Activated CD8-positive, alpha-beta T cell treated with anti-CD3 and anti-CD28 coated beads, Interleukin-2, amount 10 ng/mL, durations not matched to agents 7 days and 5 days (primary cell): ENCODE measurements at places on chromosomes 4 and X.

DNA sequence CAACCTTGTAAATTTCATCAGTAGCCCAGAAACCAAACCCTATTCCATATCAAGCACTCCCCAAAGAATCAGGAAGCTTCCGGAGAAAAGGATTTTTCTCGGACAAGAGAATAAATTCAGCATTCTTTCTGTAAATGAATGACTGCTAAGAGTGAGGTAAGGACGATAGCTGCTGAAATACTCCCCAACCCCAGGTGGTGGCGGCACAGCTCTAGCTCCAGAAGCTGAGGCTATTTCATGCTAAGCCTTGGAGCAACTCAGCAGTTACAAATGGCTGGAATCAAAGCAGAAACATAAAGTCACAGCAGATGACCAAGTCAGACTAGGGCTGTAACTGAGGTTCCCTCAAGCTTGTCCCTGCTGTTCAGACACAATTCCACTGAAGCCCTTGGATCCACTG lies 13.9 kb upstream of the PCDH19 start:
- DNase-seq = no peak

GRCh38 chr4:40309250-40309774 lies 25.8 kb upstream of the CHRNA9 start:
- DNase-seq = peak; percentile 95

GRCh38 chr4:14049946-14050345 lies 422.4 kb upstream of the BOD1L1 start:
- no peak for DNase-seq

DNA sequence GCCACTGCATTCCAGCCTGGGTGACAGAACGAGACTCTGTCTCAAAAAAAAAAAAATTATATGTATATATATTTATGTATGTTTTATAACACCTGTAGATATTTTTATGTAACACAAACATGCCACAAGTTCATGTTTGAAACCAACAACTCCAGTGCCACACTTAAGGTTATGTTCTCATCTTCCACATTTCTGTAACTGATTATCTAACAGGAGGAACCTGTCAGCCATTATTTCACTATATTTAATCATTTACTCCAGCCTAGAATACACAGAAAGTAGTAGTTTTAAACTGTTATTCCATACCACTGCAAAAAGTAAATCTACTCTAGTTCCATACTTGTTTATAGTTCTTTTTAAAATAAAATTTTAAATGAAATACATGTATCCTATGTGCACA lies 32.3 kb downstream of the MCUB start:
- DNase-seq = no peak

GRCh38 chr4:77036206-77036605 lies 39.6 kb downstream of the CCNI start:
- no peak for DNase-seq

DNA sequence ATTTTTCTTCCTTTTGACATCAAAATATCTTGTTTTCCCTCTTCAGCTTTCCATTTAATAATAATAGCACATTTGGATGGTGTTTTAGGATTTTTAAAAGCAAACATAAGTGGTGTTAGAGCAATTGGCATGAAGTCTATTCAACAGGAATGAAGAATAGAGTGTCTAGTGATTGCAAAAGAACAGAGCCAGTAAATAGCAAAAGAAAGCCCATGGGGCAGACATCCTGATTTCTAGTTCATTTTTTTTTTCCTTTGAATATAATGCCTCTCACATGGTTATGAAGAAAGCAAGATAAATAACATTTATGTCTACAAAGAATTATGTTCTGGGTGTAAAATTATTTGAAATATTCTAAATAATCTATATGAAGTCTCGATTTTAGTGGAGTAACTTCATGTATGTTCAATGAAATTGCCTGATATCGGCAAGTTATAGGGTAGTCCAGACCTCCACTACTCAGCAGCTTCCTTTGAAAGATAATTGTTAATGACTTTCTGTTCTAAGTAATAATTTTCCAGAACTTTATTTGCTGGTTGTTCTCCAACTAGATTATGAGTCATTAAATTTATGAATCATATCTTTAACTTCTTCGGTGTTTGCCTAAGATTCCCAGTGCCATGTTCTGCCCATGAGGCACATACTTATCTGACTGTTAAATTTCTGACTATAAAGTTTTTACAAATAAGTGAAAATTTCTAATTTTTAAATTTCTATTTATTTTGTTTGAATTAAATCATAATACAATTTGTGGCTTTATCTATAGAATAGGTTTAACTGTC lies 587.9 kb downstream of the TLL1 start:
- no peak for DNase-seq

- no peak for DNase-seq
Measured at GRCh38 chr4:126338548-126338947, 1023.8 kb downstream of the FAT4 start.

DNA sequence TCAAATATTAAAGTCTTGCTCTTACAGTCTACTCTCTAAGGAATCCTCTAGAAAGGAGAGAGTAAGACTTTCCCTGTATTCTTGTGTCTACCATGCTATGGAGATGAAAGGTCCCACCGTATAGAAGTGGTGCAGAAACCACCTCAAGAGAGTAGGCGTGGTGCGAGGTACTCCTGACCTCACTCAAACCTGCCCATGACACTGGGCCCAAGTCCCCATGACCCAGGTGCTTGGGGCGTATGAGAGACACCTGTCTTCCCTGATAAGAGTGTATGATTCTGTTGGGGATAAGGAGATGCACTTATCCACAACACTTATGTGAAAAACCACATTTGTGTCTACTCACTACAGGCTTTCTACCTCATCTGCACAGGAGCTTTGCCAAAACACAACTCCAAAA lies 55.0 kb upstream of the STS start:
- no peak for DNase-seq

GRCh38 chr4:78638337-78639172 lies 87.0 kb downstream of the ANXA3 start:
- DNase-seq = no peak

DNA sequence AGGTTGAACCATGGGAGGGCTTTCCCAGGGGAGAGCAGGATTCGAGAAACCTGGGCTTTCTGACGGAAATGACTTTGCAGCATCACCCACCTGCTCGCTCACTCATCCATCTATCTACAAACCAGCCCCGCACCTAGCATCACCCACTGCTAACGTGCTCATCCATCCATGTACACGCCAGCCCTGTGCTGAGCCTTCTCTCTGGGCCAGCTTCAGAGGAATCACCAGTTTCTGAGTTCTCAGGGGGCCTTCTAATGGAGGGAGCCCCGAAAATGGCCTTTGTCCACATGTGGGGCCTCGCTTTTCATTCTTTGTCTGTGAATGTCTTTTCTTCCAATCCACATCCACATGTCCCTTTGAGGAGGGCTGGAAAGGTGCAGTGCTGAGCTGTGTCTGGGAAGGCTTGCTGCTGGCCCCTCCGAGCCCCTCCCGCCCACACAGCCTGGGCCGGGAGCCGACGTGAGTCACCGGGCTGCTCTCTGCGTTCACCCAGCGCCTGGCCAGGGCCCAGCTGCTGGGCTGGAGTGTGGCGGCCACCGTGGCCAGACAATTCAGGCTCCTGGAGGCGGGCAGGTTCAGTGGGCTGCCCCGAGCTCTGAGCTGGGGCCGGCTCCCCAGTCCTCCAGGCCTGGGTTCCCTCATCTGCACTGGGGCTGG lies 14.7 kb downstream of the SORCS2 start:
- DNase-seq = no peak
